HFFc6 (cell line): ENCODE measurements at places on chromosomes 5 and 9. TPM values are rescaled to one million over a fixed set of nuclear protein-coding genes. Genes with fewer than 3 reads are reported as not detected.
A peak's percentile ranks its signal among the peaks of the same experiment; 100 is the strongest.

DNA sequence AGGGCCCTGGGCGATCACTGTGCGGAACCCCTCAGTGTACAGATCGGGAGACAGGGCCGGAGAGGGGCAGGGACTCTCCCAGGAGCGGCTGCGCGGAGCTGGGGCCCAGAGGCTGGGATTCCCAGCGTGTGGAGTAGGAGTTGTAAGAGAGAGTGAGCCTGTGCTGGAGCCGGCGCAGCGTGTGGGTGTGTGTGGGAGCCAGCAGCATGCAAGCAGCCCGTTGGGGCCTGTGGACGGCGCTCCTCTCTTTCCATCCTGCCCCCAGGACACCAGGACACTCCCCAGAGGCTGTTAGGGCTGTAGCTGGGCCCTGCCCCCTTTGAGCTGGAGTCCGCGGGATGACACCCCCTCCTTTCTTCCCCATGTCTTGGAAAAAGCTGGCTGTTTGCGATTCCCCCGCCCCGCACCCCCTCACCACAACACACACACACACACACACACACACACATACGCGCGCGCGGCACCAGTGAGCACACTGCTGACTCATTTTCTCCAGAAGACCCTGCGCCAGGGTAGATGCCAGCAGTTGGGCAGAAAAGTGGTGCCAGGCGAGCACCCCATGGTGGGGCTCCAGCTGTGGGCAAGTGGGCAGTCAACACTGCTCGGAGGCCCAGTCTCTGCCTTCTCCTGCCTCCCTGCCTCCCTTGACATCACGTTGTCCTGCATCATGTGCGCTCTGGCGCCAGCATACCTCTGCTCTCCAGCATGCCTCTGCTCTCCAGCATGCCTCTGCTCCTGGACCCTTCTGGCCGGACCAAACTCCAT is 1.5 kb downstream of the COL27A1 start:
- DNase-seq: peak; percentile 88

DNA sequence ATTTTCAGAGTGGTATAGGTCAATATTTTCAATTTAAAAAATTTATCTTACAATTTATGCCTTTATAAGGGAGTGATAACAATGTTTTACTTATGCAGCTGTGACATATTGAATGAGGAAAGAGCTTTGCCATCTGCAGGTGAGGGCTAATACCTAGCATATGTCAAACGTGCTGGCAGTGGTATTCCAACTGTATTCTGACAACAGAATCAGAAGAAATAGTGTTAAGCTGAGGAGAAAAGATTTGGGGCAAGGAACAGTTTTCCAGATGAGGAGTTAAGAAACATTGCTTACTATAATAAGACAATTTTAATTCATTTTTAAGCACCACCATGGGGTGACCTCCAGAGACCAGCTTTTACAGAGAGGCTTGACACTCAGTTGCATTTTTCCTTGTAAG is 267.8 kb upstream of the ZNF608 start:
- no peak for DNase-seq

DNA sequence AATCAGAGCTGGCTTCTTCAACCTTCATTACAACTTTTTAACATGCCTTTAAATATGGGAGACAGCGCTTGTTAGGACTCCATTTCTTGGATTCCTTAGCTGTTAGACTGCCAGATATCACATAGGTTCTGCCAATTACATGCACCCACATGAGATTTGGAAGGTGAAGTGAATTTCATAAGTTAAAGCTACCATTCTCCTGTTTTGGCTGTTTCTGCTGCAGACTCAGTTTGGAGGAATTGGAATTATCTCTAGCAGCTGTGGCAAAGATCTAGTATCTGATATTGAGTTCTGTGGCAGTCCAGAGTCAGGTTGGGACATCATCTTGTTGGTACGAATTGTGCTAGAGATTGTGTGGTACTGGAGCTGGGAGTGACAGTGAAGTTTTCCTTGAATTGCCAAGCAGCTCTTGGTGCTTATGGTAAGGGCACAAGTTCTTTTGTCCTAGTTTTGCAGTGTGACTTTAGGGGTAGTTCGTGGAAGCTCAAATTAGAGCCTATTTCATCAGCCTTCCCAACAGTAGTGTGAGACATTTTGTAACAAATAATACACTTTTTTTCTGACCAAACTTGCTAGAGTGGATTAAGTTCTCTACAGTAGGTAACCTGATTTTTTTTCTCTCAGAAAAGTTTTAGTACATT is 9.1 kb upstream of the PJA2 start:
- DNase-seq: no peak

DNA sequence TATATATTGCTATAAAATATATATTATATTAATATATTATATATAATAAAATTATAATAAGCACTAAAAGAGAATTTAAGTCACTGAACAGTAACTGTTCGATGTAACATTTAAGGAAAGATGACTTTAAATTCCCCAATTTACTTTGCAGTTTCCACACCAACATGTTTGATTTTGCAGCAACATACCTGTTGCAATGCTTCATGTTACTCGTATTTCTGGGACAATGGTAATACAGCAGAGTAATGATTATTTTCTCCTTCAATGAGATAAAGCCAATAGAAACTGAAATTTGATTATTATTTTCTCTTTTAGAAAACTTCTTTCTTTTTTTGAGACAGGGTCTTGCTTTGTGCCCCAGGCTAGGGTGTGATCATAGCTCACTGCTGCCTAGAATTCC is 9.5 kb upstream of the NAA35 start:
- DNase-seq: no peak

- no peak for DNase-seq
Observed at GRCh38 chr5:25448190-25448621, 803.4 kb upstream of the CDH10 start.

DNA sequence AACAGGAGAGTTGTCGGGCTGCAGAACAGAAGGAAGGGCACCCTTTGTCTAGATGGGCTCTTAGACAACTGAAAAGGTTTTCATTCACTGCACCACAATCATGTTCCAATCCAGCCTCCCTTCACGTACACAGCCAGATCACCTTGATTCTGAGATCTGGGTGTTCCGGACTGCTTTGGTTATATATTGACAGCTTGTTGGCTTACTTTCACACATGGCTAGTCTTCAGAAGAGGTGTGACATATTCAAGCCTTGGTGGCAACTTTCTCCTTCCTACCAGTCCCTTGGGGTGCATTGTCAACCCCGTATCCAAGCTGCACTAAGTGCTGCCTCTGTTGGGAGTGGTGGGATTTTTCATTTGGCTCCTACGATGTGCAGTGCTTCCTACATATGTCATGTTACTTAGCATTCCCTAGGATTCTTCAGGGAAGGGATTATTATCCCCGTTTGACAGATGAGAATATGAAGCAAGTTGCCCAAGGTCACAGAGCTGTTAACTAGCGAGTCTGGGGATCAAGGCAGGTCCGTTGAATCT is 100.6 kb downstream of the LIFR start:
- DNase-seq: no peak

DNA sequence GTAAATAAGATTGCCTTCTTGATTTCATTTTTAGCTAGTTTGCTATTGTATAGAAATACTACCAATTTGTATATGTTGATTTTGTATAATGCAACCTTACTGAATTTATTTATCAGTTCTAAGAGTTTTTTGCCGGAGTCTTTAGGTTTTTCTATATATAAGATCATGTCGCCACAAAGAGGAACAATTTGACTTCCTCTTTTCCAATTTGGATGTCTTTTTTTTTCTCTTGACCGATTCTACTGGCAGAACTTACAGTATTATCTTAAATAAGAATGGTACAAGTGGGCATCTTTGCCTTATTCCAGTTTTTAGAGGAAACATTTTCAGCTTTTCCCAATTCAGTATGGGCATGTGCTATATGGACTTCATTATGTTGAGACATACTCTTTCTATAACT is 624.7 kb upstream of the ACO1 start:
- no peak for DNase-seq

DNA sequence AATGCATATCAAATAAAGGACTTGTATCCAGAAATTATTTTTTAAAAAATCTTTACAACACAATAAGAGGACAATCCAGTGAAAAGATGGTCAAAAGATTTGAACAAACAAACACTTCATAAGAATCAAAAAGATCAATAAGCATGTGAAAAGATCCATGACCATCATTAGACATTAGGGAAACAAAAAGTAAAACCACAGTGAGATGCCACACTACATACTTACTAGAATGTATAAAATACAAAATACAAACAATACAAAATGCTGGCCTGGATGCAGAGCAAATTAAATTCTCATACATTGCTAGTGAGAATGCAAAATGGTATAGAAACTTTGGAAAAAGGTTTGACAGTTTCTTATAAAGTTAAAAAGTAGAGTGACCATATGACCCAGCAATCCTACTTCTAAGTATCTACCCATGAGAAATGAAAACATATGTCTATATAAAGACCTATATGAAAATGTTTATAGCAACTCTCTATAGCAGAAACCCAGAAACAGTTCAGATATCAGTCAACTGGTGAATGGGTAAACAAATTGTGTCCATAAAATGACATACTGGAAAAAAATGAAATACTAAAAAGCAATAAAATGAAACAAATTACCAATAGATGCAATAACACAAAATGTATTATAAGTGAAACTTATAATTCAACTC is 426.1 kb downstream of the RAB3C start:
- no peak for DNase-seq

DNA sequence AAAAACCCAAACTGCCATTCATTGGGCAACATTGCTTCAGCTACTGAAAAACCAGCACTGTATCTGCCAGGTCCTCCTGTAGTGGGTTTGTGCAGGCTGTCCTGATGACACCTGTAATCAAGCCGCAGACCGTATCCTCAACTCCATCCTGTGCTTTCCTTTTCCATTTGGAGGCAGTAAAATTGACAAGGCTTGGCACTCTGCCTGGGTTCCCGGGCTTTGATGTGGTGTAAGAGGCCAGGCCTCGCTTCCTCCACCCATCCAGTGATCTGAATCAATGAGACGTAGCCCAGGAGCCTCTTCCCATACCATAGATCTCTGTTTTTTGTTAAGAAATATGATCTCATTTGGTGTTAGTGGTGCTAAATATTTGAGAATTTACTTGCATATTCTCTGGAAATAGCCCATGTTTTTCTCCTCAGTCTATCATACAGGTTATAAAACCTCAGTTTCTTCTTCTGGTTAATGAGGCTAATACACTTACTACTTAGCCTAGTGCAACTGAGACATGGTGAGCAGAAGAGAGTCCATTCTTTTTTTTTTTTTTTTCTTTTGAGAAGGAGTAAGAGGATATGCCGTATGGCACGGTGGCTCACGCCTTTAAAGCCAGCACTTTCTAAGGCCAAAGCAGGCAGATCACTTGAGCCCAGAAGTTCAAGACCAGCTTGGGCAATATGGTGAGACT is 34.8 kb downstream of the LSM11 start:
- no peak for DNase-seq

The ALDOB gene
- total RNA-seq: not detected in 2 replicates

The CCDC152 gene
- total RNA-seq: 0.15 to 5.6 TPM (median 0.33 TPM) in 3 replicates

The ENG gene
- total RNA-seq: 213 to 249 TPM (median 242 TPM) in 3 replicates

DNA sequence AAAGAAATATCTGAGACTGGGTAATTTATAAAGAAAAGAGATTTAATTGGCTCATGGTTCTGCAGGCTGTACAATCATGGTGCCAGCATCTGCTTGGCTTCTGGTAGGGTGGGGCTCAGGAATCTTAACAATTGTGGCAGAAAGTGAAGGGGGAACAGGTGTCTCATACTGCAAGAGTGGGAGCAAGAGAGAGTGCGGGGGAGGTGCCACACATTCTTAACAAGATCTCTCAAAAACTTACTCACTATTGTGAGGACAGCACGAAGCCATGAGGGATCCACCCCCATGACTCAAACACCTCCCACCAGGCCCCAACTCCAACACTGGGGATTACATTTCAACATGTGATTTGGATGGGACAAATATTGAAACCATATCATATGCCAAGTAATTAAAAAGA is 70.1 kb upstream of the PANK3 start:
- no peak for DNase-seq

GRCh38 chr5:91420879-91421278 is 37.8 kb upstream of the ARRDC3 start:
- DNase-seq: no peak

GRCh38 chr5:143241892-143242291 is 161.6 kb downstream of the NR3C1 start:
- DNase-seq: no peak

DNA sequence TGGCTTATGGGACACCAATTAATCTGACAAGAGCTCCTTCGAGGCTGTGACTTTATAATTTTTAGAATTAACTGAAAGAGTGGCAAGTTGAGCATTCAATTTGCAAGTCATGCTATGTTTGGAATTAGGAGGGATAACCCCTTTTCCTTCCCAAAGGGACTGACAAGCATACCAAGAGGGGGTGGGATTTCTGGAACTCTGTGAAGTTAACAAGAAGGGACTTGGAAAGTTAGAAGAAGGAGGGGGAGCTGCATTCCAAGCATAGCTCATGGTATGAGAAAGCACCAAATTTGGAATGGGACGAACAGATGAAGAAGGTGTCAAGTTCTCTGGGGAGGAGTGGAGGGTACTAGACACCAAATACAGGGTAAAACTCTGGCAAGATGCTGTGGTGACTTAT is 8.9 kb upstream of the PALM2AKAP2 start:
- DNase-seq: peak; percentile 26

The CCDC192 gene
- total RNA-seq: not detected in 3 replicates

The BTNL3 gene
- not detected in 3 replicates for total RNA-seq

- no peak for DNase-seq
Observed at GRCh38 chr9:134459573-134459972, 133.3 kb downstream of the RXRA start.

DNA sequence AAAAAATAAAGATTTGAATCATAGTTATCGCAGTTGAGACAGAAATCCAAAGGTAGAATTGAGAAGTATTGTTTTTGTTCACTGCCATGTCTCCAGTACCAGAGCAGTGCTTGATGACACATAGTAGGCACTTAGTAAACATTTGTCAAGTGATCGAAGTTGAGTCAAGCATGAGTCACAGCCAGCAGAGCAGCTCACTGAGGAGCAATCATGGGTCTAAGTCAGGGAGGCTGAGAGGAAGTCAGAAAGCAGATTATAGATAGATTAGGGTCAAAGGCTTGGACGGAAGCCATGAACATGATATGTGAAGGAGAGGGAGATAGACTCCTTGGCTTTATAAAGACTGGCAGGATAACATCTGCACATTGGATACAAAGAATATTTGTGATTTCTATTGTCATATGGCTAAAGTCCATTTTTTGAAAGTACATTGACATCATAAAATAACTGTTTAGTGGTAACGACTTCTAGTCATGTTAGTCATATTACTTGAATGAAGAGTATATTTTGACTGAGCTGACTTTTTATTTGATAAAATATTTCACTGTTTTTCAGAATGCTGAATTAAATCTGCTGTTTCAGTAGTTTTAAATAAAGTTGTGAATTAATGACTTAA is 168.5 kb downstream of the RAB3C start:
- DNase-seq: no peak

The ADAM19 gene
- 75.4 and 123 TPM in 2 replicates for total RNA-seq

The INSYN2B gene
- 13.5 to 15.4 TPM (median 14.6 TPM) in 3 replicates for total RNA-seq

DNA sequence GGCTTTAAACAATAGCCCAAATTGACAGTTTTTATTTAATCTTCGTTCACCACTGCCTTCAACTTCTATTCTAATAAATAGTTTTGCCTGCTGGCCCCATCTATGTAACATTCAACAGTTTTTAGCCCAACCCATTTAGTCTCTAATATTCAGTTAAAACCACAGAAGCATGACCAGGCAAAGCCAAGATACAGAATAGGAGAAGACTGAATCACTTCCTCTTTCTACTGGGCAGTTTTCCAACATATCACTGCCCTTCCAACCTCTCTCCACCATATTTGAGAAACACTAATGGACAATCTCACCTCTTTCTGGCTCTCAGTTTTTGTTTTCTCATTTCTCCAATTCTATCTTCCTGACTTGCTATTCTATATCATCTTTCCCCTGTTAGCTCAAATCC is 352.9 kb downstream of the DNAH5 start:
- DNase-seq: peak; percentile 80

The TIMD4 gene
- total RNA-seq: not detected in 3 replicates

The PTRH1 gene
- total RNA-seq: 19.3 and 22.1 TPM in 2 replicates
